ENCODE measurements at places on chromosomes 3 and 15.

- no peak for DNase-seq
Measured at GRCh38 chr3:55884491-55885285, 397.6 kb upstream of the WNT5A start.

DNA sequence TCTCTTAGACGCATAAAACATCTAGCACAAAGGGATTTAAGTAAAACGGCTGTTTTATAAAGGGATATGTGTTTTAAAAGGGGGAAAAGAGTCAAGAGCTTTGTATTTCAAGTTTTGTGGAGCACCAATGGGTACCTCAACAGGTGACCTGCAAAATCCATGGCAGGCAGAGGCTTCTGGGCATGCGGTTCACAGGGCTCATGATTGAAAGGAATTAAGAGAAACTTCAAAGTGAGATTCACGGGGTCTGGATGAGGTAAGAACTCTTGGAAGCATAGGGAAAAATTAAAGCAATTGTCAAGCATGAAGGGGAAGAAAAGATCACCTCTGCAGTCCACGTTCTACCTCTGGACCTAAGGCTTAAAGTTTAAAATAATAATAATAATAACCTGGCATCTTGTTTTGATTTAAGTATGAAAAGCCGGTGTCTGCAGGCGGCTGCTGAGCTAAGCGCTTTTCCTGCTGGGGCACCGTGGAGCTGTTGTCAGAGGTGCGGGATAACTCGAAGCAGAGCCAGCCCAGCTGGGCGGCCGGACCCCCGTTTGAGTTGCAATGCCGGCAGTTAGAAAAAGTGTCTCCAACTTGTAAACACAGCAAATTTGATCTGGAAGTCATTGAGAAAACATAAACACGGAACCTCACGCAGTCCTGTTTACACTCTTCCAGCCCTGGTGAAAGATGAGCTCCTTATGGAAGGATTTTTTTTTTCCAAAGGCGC, 40.5 kb downstream of the HES1 start:
- DNase-seq = no peak

DNA sequence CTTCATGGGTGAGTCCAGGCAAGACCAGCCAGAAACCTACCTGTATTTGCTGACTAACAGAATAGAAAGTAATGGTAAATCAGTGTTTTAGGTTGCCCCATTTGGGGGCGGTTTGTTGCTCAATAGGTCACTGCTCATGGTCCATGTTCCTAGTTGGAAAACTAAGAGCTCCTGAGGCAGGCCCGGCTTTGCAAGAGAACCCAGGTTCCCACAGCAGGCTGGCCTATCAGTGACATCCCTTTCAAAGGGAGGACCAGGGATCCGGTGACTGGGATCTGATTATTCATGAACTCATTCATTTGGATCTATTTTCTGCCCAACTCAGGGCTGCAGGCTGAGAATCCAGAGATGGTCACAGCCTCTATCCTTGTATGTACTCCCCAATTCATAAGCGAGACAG, 163.9 kb downstream of the WNT7A start:
- DNase-seq = no peak

DNA sequence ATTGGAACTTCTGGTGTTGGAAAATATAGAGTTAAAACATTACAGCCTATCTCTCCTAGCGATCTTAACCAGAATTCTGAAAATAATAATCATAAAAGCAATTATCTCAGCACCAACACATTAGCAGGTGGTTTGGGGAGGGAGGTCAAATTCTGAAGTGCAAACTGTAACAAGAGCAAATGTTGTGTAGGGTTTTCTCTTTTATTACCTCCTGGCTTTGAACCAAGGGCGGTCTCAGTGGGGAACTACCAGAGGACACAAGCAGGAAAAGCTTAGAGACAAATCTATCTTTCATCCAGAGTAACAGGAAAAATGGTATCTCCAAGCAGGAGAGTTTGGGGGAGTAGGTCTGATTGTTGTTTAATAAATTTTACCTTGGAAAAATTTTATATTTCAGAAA, 5.5 kb upstream of the ARRDC4 start:
- no peak for DNase-seq

- DNase-seq = no peak
Measured at GRCh38 chr3:63352008-63352279, 73.8 kb downstream of the SYNPR start.

DNA sequence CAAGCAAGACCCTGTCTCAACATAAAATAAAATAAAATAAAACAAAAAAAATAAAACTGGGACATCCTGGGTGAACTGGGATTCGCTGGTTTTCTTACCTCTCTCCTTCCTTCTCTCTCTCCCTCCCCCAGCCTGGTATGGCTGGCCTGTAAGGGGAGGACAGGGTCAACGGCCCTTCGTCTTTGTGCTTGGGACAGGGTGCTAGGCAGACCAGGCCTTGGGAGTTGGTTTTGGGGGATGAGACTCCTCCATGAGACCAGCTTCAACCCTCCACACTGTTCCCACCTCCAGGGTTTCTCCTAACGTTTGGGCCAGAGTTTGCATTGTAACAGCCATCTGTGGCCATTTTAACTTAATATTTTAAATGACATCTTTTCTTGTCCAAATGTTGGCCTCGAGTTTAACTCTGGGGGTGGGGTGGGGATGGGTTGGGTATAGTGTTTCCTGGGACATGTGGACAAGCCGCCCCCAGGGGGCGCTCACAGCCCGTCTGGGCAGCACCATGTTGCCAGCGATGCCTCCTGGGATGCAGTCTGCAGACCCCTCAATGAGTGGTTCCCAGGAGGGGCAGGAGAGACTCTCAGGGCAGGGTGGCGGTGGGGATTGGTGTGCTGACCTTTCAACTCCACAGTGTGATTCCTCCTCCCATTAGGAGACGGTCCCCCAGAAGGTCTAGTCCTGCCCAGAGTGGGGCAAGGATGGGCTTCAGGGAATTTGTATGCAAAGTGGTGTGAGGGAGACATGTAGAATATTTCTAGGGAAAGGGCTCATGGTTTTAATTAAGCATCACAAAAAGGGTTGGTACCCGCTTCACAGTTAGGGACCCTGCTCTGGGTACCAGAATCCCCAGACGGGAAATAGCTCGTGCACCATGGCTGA, 37.7 kb upstream of the LCTL start:
- peak; percentile 76 for DNase-seq

DNA sequence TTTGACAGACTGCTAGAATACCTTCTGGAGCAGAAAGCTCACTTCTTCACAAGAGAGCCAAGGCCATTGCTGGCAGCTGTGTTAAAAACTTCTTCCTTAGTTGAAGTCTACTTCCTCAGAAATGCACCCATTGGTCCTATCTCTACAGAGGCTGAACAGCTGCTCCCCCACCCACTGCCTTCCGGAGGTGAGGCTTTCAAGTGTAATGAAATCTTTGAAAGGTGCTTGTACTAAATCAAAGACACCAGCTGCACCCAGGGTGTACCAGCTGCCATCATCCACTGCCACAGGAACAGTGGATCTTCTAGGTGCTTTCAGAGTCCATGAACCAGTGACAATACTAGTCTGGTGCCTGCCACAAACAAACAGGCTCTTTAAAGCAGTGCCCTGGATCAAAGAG, 26.4 kb upstream of the HERC1 start:
- DNase-seq = no peak

DNA sequence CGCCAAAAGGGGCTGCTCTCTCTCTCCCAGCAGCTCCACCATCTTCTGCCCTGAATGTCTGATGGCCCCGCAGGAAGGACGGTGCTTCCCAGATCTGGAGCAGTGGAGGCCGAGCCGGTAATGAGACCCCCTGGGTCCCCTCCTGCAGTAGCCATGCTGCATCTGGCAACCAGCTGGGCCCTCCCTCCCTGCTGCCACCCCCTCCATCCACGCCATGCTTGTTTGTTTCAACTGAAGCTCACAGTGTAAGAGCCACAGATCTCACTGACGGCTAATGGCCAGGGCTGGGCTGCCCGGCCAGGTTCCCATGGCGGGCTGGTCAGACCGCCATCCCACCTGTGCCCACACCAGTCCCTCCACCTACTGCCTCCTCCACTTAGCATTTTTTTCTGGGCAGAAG, 260.8 kb downstream of the UACA start:
- no peak for DNase-seq

DNA sequence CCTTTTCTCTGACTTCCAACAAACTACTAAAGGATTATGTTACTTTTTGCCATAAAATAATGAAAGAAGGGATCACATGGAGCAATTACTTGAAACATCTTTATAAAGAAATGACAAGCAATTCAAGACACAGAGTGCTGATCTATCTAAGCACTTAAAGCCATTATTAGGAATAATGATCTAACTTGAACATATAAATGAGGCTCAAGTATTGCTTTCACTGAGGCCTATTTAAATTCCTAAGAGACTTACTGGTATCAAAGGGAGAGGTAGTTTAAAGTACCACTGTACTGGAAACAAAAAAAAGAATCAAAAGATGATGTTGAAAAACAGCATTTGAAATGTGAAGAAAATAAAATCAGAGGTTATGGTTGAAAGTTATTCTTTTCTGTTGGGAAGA, 375.5 kb downstream of the PLCL2 start:
- DNase-seq = no peak

- no peak for DNase-seq
Measured at GRCh38 chr3:119301662-119302061, 7.5 kb downstream of the ARHGAP31 start.

- peak; percentile 31 for DNase-seq
Measured at GRCh38 chr3:102449341-102449740, 14.5 kb downstream of the ZPLD1 start.

DNA sequence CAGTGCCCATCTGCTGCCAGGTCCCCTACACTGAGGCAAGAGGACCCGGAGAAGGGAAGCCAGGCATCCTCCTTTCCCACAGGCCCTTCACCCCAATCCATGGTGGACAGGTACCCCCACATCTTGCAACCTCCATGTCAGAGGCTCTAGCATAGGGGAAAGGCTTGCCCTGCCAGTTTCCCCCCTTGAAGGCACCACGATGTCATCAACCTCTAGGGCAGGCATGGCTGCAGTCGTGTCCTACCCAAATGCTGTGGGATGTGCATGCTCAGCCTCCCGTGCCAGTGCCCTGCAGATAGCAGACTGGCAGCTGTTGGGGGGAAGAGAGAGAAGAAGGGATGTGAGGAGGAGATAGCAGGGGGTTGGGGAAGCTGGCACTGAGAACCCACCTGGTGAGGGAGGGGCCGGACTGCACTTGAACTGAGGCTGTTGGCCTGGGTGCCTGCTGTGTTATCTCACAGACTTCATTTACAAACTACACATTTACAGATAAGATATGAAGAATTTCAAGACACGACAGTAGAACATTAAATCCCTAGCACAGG, 197.5 kb downstream of the ADAMTS9 start:
- DNase-seq = no peak

GRCh38 chr3:132555306-132556035, 41.6 kb upstream of the ACKR4 start:
- no peak for DNase-seq

- DNase-seq = peak; percentile 8
Measured at GRCh38 chr3:126442094-126442855, 33.4 kb downstream of the ZXDC start.

- DNase-seq = peak; percentile 81
Measured at GRCh38 chr3:8822141-8822540, 52.7 kb upstream of the OXTR start.

- DNase-seq = no peak
Measured at GRCh38 chr3:179731544-179731943, 78.7 kb downstream of the USP13 start.

GRCh38 chr15:100335335-100335999, 6.3 kb downstream of the ADAMTS17 start:
- no peak for DNase-seq

GRCh38 chr3:196237203-196237602, 20.9 kb downstream of the SLC51A start:
- no peak for DNase-seq

DNA sequence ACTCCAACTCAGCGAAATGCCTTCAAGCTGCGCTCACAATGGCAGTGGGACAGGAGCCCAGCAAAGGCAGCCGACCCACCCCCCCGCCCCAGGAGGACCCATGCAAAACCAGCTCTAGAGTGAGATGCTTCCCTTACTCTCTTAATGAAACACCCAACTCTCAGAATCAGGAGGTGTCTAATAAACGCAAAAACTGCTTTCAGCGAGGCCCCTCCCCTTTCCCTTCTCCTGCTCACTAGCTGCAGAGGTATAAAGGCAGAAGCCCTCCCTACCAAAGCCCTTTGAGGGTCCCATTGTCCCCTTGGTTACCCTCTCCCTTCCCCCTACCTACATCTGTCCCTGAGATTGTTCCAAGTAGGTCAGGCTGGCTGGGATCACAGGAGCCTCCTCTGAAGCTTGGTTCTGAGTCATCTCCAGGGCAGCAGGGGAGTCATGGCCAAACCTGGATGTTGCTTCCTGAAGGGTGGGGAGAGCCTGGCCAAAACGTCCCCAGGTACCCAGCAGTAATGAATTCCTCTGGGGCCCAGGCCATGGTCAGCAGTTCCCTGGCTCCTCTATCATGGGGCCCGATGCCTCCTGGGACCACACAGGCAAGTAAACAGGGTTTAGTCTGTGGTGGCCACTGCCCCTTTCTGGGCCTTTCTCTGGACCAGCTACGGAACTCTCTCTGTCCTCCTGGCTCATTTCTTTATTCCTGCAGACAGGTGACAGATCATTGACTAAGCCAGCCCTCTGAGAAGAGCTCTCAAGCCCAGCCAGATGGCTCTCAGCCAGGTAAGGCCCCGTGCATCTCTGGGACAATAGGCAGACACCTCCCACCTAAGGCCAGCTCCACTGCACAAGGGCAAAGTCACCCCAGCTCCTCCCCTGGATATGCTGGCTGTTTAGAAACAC, 8.6 kb downstream of the KLHL25 start:
- no peak for DNase-seq

DNA sequence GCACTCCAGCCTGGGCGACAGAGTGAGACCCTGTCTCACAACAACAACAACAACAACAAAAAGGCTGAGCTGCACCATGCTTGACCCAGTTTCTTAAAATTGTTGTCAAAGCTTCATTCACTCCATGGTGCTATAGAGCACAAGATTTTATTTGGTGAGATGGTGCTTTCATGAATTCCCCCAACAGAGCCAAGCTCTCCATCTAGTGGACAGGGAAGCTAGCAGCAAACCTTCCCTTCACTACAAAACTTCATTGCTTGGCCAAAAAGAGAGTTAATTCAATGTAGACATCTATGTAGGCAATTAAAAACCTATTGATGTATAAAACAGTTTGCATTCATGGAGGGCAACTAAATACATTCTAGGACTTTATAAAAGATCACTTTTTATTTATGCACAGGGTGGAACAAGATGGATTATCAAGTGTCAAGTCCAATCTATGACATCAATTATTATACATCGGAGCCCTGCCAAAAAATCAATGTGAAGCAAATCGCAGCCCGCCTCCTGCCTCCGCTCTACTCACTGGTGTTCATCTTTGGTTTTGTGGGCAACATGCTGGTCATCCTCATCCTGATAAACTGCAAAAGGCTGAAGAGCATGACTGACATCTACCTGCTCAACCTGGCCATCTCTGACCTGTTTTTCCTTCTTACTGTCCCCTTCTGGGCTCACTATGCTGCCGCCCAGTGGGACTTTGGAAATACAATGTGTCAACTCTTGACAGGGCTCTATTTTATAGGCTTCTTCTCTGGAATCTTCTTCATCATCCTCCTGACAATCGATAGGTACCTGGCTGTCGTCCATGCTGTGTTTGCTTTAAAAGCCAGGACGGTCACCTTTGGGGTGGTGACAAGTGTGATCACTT, 2.0 kb downstream of the CCR5 start:
- peak; percentile 27 for DNase-seq

All from fibroblast of pulmonary artery (primary cell).